ENCODE measurements at places on chromosomes 6 and 20. TPM values are rescaled to one million over a fixed set of nuclear protein-coding genes. Genes with fewer than 3 reads are reported as not detected.

The ARMC2 gene
- total RNA-seq, result 1.9 TPM

The PKHD1 gene
- total RNA-seq, result not detected

The ANKRD66 gene
- not detected for total RNA-seq

The RBM24 gene
- total RNA-seq, result 12.9 TPM

The HLA-DQA1 gene
- not detected for total RNA-seq

The FOXA2 gene
- total RNA-seq, result not detected

The CSTF1 gene
- 21.3 TPM for total RNA-seq

The CST4 gene
- not detected for total RNA-seq

The SLC22A16 gene
- not detected for total RNA-seq

The MAN1A1 gene
- total RNA-seq, result 29.9 TPM

The CST2 gene
- not detected for total RNA-seq

The ACTL10 gene
- 2.8 TPM for total RNA-seq

The SLC32A1 gene
- total RNA-seq, result not detected

The MAS1L gene
- not detected for total RNA-seq

All from smooth muscle cell of the coronary artery (primary cell).